ENCODE measurements at places on chromosomes 2 and 18.

DNA sequence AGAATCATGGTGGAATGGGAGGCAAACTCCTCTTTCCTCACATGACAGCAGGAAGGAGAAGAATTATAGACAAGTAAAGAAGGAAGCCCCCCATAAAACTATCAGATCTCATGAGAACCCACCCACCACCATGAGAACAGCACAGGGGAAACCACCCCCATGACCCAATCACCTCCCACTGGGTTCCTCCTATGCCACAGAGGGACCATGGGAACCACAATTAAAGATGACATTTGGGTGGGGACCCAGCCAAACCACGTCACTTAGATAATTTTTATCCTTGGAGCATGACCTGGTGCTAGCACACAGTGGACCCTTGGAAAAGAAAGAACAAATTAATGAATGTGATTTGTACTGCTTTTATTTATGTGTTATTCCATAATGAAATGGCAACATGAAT lies 188.6 kb upstream of the NCKAP5 start:
- no peak for DNase-seq

DNA sequence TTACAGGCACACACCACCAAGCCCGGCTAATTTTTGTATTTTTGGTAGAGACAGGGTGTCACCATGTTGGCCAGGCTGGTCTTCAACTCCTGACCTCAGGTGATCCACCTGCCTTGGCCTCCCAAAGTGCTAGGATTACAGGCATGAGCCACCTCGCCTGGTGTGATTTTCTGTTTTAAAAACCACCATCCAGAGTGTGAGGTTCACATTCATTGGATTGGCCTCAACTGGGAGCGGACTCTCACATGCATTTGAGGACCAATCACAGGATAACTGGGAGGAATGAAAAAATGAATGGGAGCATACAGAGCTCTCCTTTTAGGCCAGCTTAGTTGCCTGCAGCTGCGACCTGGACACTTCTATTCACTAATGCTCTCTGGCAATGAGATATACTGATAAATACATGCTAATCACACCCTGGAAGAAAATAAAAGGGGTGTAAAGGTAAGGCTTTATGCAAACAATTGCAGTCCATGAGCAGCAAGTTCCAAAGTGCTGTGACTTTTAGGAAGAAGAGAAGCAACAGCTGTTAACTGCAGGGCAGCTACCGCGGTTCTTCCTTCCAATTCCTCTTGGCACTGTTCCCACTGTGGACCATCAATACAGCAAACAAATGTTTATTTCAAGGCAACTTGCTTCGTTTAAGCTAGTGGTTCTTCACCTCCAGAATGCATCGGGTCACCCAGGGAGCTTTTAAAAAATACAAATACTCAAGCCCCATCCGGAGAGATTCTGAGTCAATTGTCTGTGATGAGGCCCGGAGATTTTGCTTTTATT lies 49.5 kb upstream of the FZD5 start:
- DNase-seq = no peak

GRCh38 chr2:199364153-199364552 lies 93.6 kb downstream of the SATB2 start:
- no peak for DNase-seq

- DNase-seq = no peak
Observed at GRCh38 chr2:205969584-205969983, 116.4 kb downstream of the INO80D start.

DNA sequence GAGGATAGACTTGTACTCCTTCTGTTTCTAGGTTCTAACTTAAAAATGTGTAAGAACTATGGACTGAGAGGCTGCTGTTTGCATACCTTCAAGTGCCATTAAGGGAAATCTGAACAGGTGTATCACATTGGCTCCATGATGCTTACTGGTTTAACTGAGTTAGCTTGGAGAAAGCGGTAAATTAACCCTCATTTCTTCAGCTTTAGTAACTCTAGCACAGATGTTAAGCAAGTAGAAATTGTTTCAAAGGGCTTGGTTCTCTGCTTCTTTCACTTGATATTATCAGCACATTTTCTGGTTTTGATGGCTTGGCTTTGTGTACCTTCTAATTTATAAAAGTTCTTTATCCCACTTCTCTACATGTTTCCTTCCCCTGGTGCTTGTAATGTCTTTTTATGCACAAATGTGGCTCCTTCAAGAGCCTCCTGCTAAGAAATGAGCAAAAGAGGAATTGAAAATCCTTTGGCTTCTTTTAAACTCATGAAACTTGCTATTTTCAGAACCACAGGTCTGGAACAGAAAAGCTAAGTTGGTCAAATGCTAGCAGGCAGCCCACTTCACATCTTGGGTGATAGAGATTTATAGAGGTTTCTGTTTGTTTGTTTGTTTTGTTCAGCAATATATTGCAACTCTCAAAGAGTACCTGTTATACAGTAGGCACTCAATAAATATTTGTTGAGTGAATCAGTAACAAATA lies 249.9 kb upstream of the THUMPD2 start:
- no peak for DNase-seq

- peak; percentile 79 for DNase-seq
Observed at GRCh38 chr2:173355132-173355865, 627 bp downstream of the CDCA7 start.

DNA sequence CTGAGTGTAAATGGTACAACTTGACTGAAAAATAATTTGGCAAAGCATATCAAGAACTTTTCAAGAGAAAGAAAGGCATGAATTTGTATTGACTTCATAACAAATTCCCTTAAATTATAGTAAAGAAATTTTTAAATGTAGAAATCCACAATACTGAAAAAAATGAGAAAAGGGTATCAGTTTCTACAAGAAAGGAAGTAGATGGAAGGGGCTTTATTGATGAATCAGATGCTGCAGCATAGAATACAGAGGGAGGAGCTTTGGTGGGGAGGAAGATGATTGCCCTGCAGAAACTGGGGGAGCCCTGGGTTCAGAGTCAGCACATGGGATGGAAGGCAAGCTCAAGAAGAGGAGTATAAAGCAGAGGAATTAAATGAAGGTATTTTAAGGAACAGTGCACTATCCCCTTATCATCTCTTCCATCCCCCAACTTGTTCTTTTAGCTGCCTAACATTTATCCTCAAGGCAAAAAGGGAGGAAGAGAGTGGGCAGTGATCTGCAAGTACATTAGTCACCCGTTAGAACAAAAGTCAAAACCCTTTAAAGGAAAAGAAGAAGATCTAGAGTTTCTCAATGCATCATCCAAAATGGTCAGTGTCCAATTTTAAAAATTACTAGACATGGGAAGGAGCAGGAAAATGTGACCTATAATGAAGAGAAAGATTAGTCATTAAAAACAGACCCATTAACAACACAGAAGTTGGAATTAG lies 77.7 kb downstream of the KCTD18 start:
- DNase-seq = no peak

- no peak for DNase-seq
Observed at GRCh38 chr2:170206246-170206645, 28.3 kb downstream of the MYO3B start.
